HTR-8/SVneo (cell line): ENCODE measurements at places on chromosomes 3 and 15.

- DNase-seq, result no peak
Observed at GRCh38 chr3:45826908-45827307, 15.0 kb downstream of the LZTFL1 start.

GRCh38 chr15:31473385-31474058, 146.9 kb downstream of the KLF13 start:
- DNase-seq, result no peak

DNA sequence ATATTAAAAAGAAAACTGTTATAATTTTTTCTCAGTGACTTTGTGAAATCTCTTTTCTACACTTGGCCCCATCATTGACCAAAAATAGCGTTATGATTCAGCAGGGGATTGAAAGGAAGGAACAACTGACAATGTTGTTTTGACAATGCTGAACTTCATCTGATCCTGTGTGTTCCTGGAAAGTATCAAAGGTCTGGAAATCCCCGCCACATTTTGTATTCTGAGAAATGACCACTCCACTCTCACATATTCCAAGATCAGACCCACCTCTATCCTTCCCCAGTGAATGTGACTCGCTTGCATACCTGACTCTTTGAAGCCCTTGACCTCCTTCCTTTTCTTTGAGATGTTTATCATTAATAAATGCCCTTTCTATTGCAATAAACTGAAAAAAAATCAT, 9.7 kb upstream of the RIOX2 start:
- DNase-seq, result no peak

DNA sequence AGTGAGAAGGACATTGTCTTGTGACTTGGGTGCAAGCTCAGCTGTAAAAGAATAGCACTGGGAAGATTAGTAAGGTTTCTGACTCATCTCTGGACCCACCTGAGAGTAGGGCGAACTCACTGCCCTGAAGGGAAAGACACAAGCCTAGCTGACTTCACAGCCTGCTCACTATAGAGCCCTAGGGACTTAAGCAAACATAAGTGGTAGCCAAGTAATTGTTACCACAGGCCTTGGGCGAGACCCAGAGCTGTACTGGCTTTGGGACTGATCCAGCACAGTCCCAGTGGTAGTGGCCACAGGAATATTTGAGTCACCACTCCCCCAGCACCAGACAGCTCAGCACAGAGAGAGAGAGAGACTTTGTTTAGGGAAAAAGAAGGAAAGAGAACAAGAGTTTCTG, 429.9 kb downstream of the TBL1XR1 start:
- no peak for DNase-seq

DNA sequence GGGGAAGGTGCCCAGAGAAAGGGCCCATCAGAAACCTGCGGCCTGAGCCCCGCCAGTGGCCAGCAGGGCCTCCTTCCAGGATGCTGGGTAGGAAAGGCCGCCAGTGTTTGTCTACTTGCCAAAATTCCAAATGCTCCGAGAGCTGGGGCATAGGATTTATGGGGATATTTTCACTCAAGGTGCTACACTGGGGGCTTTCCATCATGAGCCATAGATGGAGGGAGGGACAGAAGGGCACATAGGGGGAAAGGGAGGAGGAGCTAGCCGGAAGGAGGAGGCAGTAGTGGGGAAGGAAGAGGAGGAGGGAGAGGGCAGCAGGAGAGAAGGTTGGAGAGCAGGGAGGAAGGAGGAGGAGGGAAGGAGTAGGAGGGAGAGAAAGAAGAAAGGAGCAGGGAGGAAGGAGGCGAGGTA, 494.7 kb upstream of the PROK2 start:
- no peak for DNase-seq

DNA sequence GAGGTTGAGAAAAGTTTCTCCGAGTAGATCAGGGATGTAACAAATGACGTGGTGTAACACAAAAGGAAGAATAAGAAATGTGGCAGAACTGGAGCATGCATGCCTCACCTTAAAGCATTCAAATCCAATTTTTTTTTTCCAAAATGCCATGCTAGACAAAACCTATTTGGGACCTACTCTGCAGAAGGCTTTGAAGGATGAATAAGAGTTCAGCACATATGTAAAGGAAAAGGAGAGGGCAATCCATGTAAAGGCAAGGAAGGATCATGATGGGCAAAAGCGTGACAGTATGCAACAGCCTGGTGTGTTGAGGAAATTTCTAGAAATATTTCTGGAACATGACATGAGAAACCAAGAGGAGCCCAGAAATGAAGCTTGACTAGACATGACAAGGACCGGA, 116.4 kb downstream of the OXNAD1 start:
- no peak for DNase-seq

- no peak for DNase-seq
Observed at GRCh38 chr15:77584201-77584600, 48.5 kb downstream of the LINGO1 start.

DNA sequence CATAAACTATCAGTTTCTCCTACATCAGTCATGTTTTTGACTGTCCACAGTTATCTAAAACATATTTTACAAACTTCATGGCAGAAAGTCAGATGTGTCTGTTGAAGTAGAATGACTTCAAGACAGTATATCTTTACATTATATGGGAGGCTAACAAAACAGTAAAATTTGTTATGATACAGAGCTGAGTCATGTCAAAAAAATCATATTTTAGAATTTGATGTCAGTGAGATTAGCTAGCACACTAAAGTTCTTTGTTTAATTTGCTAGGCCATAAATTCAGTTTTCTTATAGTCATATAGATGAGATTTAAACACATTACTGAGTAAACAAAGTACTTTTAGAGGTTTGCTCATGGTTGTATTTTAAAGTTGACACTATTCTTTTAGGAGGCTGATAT, 80.3 kb upstream of the IGSF10 start:
- DNase-seq, result no peak

- no peak for DNase-seq
Observed at GRCh38 chr15:98720577-98721565, 72.5 kb downstream of the IGF1R start.

DNA sequence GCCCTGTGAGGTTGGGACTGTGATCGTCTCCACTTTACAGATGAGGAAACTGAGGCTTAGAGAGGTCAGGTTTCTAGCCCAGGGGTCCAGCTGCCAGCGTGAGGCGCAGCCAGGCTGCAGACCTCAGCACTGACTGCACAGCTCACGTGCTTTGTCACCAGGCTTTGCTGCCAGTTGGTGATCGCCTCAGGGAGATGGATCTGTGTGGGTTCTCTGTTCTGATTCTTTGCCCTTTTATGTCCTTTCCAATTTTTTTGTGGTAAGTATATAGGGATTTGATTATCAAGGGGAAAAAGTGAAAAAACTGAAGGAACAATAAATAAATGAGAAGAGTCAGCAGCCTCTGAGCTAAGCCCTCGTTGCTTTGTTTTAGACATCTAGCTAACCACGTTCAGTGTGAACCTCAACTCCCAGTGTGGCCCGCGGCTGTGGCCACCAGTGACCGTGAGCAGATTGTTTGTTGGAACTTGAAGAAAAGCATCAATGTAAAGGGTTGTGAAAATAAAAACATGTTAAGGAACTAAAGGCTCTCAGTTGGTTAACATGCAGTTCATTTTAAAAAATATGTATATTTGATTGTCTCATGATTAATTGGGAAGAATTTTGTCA, 117.6 kb downstream of the PDE8A start:
- DNase-seq, result no peak

- no peak for DNase-seq
Observed at GRCh38 chr3:109924196-109924595, 586.9 kb upstream of the DPPA4 start.

- no peak for DNase-seq
Observed at GRCh38 chr15:77017091-77017660, 22.2 kb downstream of the PSTPIP1 start.

GRCh38 chr3:59240666-59241255, 190.9 kb upstream of the CFAP20DC start:
- DNase-seq, result no peak

DNA sequence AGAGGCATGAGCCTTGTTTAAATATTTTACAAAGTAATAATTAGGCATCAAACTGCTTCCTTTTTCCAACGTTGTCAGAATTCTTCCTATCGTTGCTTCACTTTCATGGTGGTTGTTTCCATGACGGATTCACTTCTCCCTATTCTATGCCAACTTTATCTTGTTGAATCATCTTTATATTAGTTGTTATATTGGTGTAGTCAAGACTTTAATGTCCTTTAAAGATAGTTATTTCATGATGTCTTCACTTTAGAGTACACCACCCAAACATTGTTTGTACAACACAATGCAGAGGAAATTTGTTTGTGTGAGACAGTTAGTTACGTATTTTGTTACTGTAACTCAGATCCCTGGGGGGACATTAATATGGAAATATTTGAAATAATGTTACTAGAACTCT, 61.9 kb downstream of the CRYBG3 start:
- no peak for DNase-seq
